ENCODE measurements at places on chromosomes 13 and 19.

- DNase-seq = no peak
Measured at GRCh38 chr19:5122671-5123409, 153.9 kb downstream of the KDM4B start.

- no peak for DNase-seq
Measured at GRCh38 chr19:1267477-1268225, 1.5 kb upstream of the CIRBP start.

GRCh38 chr19:1094978-1095701 lies at the start of gene POLR2E:
TSS of gene POLR2E (minus strand) at chr19:1095375. CDS start at chr19:1095315, 60 bp downstream.
- DNase-seq = peak; percentile 93

DNA sequence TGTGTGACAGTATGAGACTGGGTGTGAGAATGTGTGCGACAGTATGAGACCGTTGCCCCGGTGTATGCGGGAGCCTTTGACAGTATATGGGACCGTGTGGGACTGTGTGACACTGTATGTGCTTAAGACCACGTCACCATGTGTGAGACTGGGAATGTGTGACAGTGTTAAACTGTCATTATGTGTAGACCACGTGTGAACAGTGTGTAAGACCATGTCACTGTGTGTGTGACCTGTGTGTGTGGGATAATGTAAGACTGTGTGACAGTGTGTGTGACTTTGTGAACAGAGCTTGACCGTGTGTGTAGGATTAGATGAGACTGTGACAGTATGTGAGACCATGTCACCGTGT lies 549 bp downstream of the ZNF583 start:
- DNase-seq = no peak

GRCh38 chr19:29855741-29856500 lies 44.1 kb downstream of the CCNE1 start:
- no peak for DNase-seq

GRCh38 chr13:85799097-85799582 lies at the start of gene SLITRK6:
TSS of gene SLITRK6 (minus strand) at chr13:85799419. CDS start at chr13:85796508, 2,911 bp downstream.
- DNase-seq = peak; percentile 3

DNA sequence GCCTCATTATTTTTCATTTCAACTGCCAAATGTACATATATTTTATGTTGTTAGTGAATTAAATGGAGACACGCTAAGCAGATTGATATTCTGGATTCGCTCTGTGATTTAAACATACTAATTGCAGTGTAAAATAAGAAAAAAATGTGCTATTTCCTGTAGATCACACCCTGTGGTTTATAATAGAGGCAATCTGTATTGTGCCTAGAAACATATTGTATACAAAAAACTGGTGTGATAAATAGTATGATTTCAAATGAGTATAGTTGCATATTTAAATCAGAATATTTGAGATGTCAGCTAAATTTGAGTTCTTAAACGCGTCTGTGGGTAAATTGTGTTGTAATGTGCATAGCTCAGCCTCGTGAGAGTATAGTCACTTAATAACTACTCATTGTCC lies 643.9 kb downstream of the TBC1D4 start:
- DNase-seq = no peak

- peak; percentile 73 for DNase-seq
Measured at GRCh38 chr13:79880818-79881217, 399.9 kb downstream of the NDFIP2 start.

DNA sequence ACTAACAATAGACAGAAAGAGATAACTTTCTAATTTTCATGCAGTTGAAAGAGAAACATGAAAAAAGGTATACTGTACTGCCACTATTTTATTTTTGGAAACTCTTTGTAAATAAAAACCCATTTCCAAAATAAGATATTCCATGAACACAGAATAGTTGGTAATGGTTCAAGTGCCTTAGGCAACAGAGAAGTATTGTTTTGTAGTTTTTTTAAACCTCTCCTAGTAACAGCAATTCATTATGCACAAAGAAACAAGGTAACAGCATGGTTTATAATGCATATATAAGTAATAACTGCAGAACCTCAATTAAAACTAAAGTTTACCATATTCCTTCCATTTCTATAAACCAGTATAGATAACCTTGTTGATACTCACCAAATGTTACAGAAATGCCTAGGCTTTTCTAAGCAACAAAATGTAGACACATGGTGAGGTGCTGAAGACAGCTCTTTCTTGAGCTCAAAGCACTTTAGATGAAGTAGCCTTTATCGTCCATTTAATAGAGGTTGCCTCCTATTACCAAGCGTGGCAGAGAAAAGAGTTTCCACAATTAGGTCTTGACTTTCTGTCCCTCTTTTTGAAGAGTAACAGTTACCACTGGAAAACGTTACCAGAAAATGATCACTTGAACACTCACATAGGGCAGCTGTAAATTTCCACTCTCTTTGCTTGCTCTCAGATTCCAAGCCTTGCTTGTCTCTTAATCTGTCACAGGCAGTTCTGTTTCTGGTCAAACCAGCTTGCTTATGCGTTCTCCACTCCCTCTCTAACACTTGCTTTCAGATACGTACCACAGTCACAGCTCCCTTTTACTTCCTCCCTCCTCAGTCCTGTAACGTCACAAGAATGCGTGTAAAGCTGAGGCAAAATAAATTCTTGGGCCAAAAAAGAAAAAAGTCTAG lies 42.9 kb downstream of the CAB39L start:
- DNase-seq = peak; percentile 17

- DNase-seq = peak; percentile 66
Measured at GRCh38 chr19:2487842-2488241, 11.9 kb downstream of the GADD45B start.

GRCh38 chr13:79745081-79745480 lies 264.1 kb downstream of the NDFIP2 start:
- no peak for DNase-seq

- no peak for DNase-seq
Measured at GRCh38 chr19:31174948-31175347, 174.3 kb downstream of the TSHZ3 start.

DNA sequence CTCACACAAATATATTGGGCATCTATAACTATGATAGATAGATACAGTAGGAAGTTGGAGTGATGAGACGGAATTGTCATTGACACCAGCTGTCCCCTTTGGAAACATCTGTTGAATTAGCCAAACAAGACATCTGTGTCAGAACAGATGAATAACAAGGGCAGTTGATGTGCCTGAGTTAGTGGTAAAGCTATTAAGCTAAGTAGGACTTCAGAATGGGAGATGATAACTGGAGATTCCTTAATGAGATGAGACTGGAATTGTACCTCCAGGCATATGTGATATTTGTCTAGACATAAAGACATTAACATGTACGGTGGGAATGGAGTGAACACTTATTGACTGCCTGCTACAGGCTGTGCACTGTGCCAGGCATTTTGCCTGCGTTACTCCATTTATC lies 78.7 kb downstream of the MBNL2 start:
- no peak for DNase-seq

- DNase-seq = no peak
Measured at GRCh38 chr19:4428326-4428975, 26.0 kb downstream of the CHAF1A start.

DNA sequence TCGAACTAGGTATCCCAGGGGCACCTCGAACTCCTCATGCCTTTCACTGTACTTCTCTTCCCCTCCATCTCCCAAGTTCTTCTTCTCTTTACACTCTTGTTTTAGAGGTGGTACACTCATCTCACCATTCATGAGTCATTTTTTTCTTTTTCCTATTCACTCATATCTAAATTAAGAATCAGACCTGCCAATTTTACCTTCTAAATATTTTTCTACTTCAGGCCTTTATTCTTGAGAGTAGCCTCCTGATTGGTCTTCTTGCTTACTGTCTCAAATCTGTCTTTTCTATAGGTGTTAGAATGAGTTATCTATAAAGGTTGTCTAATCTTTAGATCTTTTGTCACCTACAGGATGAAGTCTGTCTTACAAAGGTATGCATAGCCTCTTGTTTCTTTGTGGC lies 20.7 kb downstream of the TDRD3 start:
- no peak for DNase-seq

DNA sequence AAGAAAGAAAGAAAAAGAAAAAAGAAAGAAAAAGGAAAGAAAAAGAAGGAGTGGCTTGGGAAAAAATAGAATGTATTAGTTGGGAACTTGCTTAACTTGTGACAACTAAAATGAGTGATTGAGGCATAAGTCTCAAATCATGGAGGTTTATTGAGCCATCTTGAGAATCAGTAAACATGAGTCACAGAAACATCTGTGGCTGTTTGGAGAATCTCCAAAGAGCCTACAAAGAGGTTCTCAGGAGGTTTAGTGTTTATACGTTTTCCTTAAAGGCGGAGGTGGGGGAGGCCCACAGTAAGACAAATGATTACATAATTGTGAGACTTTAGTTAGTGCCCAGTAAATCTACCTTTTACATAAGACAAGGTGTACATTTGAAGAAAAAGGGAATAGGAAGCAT lies 38.6 kb downstream of the WDR87 start:
- DNase-seq = no peak

- DNase-seq = no peak
Measured at GRCh38 chr19:7902796-7903243, 857 bp upstream of the MAP2K7 start.

DNA sequence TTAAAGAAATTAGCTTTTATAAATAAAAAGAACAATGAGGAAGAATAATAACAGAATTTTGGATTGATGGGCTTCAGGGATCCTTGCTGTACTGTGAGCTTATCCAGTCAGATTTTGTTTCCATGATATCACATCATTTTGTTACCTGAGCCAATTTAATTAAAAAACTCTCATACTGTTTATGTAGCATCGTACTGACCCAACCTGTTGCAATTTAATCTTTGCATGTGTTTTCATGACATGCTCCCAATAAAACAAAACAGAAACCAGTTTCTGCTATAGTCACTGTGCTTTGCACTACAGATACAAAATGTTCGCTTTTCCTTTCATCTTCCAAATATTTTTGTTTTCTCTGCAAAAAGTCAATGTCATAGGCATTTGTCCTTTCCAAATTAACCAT lies 109.7 kb upstream of the RNF113B start:
- DNase-seq = no peak

DNA sequence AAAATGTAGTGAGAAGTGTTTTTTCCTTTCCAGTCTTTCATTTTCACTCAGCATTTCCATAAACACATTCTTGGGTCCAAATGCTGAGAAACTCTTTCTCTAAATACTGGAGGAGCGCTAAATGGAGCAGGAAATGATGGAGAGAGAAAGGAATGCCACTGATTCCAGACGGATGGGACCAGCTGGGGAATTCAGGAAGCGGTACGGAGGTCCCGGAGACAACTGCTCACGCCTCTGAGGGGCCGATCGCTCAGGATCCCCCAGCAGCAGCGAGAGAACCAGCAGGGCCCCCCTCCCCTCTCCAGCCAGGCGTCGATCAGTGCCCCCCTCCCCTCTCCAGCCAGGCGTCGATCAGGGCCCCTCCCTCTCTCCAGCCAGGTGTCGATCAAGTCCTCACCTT lies 13.2 kb downstream of the RASA3 start:
- DNase-seq = no peak

GRCh38 chr19:44566984-44567383 lies 37.5 kb upstream of the CEACAM20 start:
- peak; percentile 30 for DNase-seq

GRCh38 chr19:42422092-42422900 lies 4.9 kb downstream of the LIPE start:
- peak; percentile 52 for DNase-seq

DNA sequence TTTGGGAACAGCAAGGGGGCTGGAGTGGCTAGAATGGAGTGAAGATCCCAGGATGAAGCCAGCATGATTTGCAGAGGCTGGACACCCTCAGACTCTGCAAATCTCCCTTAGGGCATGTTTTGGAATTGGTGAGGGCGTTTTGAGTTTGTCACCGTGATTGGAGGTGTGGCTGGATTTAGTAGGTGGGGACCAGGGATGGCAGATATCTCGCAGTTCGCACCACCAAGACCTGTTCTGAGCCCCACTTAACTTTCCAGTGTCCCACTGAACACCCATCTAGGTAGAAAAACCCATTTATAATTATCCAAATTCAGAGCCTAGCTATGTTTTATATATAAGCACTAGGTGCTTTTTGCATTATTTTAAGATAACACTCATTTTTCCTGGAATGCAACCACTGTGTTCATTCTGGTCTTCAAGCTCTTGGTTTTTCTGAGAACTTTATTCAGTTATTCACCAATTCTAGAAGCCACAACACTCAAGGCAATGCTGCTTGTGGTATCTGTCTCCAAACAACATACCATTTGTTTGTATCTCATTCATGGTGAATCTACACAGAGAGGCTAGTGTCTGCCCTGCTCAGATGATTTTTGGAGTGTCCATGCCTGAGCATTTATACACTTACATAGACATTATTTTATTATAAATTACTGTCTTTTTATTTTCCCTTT lies 3.0 kb upstream of the NANOS2 start:
- no peak for DNase-seq

DNA sequence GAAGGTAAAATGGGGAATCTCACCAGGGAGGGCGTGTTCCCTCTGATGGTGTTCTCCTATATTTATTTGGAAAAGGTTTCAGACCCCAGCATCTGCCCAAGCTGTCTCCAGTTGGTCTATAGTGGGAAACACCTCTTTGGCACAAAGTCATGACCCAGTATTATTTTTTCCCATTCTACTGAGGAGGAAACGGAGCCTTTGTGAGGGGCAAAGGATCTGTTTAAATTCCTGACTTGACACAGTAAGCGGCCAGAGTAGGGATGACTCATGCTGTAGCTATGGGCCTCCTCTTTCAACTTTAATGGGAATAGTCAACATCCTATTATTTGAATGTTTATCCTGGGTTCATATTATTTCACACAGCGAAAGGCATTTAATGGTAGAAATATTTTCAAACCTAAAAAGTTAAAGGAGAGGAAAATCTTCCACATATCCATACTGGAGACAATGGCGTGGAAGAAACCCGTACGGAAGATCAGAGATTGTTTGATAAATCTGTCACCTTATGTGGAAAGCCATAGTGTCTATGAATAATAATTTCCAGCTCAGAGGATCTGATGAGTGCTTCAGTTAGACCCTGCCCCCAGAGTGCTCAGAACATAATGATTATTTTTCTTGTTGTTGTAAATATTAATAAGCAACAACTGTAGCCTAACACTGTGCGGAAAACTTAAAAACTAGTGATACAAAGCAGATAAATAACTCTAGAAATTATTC lies 126.0 kb downstream of the FOXO1 start:
- DNase-seq = no peak

GRCh38 chr13:21748166-21748565 lies 77.3 kb downstream of the FGF9 start:
- DNase-seq = no peak

- no peak for DNase-seq
Measured at GRCh38 chr19:2540646-2541454, 64.9 kb downstream of the GADD45B start.

- no peak for DNase-seq
Measured at GRCh38 chr13:76503766-76504165, 382.4 kb downstream of the KCTD12 start.

- DNase-seq = no peak
Measured at GRCh38 chr13:94170145-94170571, 309.3 kb downstream of the DCT start.

DNA sequence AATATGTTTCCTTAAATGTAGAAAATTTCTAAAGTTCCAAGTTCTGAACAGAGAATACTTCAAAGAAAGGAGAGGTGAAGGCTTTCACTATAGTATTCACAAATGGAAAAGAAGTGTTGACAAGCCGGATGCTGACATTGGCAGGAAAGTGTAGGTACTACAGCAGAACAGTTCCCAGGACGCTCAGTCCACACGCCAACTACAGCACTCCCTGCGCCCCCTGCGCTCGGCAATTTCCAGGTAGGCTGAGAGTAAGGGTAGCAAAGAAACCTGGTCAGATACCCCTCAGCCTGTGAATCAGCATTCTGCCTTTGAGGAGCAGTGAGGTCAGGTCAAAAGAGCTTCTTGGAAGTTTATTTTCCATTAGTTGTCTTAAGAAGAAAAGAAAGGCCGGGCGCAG lies 115.3 kb downstream of the NALCN start:
- no peak for DNase-seq

All from NB4 (cell line).